ENCODE measurements at places on chromosomes 6 and 20.

GRCh38 chr6:79246891-79247290 lies 12.4 kb upstream of the HMGN3 start:
- no peak overlapping the region for H3K27ac ChIP-seq
- DNase-seq = no peak
- no peaks in the 10 kb centered on the region for H3K27me3 ChIP-seq
- no peaks in the 10 kb centered on the region for H3K4me1 ChIP-seq
- H3K36me3 ChIP-seq = no peaks in the 10 kb centered on the region
- H3K4me3 ChIP-seq = no peak overlapping the region

DNA sequence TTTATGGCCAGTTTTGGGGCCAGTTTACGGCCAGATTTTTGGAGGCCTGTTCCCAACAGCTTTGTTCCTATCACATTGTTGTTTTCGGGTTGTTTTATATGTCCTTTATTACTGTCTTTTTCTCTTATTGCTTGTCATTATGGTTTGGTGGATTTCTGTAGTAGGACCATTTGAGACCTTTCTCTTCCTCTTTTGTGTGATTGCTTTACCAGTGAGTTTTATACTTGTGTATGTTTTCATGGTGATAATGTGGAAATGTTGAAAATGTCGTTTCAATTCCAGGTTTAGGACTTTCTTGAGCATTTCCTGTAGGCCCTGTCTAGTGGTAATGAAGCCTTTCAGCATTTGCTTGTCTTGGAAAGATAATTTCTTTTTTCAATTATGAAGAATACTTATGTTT lies 17.8 kb downstream of the HLA-B start:
- H3K36me3 ChIP-seq = no peaks in the 10 kb centered on the region
- H3K27me3 ChIP-seq = no peaks in the 10 kb centered on the region
- DNase-seq = no peak
- H3K4me3 ChIP-seq = no peak overlapping the region
- no peaks in the 10 kb centered on the region for H3K4me1 ChIP-seq

GRCh38 chr20:37441023-37441422 lies 80.0 kb upstream of the NNAT start:
- no peak for DNase-seq
- no peaks in the 10 kb centered on the region for H3K4me1 ChIP-seq
- H3K36me3 ChIP-seq = no peaks in the 10 kb centered on the region
- H3K27ac ChIP-seq = no peak overlapping the region

- no peak overlapping the region for H3K27ac ChIP-seq
- DNase-seq = no peak
- H3K4me3 ChIP-seq = no peak overlapping the region
- H3K4me1 ChIP-seq = no peaks in the 10 kb centered on the region
- no peaks in the 10 kb centered on the region for H3K27me3 ChIP-seq
- no peaks in the 10 kb centered on the region for H3K36me3 ChIP-seq
Observed at GRCh38 chr20:23534801-23535593, 33.3 kb downstream of the CST9L start.
